Fibroblast of lung (primary cell): ENCODE measurements at places on chromosomes 2 and 18.

- DNase-seq: no peak
Observed at GRCh38 chr18:3095921-3096320, 83.0 kb upstream of the LPIN2 start.

DNA sequence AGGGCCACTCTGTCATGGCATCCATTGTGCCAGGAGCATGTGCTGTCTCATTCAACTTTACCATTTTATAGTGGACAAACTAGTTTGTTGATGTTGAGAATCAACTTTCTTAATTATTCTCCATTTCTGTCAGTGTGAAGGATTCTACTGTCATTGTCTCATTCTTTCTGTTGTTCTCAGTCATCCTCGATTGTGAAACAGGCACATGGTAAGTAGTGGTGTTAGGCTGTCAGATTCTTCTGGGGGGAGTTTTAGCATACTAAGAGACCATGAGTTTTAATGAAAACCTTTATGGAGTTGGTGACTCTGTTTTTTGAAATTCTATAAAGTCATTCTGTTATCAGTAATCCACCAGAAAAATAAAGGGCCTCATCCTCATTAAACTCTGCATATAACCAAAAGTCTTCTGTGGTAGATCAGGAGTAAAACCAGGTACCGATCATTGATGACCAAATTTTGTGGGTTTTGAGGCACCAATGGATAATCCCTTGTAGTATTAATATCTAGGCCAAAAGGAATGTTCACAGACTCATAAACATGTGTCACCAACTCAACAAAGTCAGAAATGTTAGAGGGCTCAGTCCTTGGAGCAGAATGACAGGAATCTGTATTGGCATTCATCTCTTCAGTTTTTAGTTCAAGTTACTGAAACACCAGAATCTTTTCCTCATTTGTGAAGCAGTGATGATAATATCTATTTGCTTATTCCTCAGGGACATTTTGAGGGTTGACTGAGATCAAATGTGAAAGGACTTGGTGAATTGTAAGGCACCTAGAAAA, 73.2 kb downstream of the CERS6 start:
- DNase-seq: no peak

- DNase-seq: no peak
Observed at GRCh38 chr2:179240481-179241451, 23.9 kb downstream of the SESTD1 start.

DNA sequence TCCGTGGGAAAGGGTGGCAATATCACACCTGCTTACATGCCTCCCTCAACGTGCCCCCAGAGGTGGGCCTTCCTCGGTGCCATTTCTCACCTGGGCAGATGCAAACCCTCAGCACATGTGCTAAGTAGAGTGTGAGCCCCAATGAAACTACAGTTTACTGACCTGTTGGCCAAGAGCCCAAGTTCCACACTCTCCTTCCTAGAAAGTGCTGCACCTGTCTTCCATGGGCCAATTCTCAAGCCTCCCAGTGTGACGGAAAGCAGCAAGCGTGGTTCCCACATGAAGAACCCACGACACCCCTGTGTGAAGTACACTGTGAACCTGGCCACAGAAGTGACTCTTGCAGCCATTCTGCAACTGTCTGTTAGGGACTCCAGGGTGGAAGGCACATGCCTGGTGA, 73.7 kb downstream of the UXS1 start:
- no peak for DNase-seq

- DNase-seq: no peak
Observed at GRCh38 chr2:206798000-206798399, 32.6 kb downstream of the FASTKD2 start.

DNA sequence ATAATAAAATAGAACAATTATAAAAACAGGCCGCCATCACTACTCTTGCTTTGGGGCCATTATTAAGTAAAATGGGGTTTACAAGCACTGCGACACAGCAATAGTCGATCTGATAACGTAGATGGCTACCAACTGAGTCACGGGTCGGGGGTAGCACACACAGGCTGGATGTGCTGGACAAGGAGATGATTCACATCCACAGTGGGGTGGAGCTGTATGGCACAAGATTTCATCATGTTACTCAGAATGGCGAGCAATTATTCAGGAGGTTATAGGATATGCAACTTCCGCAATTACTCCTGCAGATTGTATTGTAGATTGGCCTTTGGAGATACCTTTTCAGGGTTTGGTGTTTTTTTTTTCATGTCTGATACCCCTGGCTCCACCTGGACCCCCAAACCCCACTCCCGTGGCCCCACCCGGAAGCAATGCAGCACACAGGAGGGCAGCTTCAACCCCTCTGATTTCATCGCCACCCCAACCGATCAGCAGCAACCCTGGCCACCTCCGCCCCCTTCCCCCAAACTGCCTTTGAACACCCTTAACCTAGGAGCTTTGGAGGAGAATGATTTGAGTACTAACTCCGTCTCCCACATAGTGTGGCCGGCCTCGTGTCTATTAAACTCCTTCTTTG, 21.4 kb upstream of the MLPH start:
- peak; percentile 99 for DNase-seq

DNA sequence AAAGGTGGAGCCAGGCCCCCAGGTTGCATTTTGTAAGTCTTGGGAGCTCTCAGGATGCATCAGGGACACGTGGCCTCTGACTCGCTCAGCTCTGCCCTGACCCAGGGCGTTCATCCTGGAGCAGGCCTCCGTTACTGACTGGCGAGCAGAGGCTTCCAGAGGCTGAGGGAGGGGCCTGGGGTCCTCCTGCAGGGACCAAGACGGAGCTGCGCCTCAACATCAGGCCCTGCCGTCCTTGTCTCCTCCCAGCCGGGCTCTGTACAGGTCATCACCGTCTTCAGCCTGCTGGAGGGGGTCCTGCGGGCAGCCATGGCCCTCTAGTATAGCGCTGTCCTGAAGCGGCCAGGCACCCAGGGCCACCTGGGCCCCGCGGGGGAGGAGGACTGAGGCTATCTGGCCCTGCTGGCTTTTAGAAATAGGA, 10.2 kb upstream of the ALPP start:
- DNase-seq: no peak

DNA sequence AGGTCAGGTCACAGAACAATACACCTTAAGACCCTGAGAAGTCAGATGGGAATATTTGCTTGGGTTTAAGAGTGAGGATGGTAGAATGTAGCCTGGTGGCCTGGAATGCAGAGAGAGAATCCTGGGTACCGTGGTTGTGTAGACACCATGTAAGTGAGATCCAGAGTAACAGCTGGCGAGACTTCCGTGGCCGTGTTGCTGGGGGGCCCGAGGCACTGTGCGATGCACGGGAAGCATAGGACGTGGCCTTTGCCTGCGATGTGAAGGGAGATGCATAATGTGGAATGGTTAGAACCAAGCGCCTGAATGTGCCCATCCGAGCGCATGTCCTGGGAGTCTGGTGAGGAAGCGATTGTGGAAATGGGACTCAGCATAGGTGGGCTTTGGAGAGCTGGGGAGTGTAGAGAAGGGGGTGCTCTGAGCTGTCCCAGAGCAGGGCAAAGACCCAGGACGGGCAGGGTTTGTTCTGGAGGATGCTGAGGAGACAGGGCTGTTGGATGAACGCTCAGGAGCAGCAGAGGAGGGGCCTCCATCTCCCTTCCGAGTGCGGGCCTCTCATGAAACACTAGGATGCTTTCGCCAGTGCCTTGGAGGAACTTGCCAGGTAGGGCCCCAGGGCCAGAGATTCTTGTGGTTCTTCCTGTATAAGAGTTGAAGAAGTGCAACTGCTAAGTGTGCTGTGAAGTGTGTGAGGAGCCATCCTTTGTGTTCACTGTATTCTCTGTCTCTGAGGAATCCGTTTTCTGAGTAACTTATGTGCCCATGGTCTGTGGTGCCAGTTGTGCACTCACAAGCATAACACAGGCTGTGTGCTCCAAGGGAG, 7.1 kb downstream of the RNF144A start:
- no peak for DNase-seq

DNA sequence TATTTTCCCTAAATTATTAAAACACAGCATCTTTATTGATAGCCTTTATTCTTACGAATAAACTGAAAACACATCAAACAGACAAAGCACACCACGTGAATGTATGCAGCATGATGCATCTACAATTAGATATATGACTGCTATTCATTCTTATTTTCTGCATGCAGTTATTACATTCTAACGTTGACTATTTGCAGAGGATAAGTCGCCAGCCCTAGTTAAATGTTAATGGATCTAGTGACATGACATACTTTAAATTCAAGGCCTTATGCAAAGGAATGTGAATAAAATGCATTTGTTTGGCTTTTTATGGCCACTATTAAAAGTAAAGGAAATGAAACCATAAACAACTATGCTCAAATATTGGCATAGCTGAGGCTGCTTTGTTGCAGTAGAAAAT, 172.4 kb downstream of the MAP2 start:
- DNase-seq: no peak

GRCh38 chr2:216114382-216114713, 5.2 kb downstream of the XRCC5 start:
- no peak for DNase-seq

GRCh38 chr2:43185146-43185545, 41.3 kb downstream of the ZFP36L2 start:
- DNase-seq: peak; percentile 32

DNA sequence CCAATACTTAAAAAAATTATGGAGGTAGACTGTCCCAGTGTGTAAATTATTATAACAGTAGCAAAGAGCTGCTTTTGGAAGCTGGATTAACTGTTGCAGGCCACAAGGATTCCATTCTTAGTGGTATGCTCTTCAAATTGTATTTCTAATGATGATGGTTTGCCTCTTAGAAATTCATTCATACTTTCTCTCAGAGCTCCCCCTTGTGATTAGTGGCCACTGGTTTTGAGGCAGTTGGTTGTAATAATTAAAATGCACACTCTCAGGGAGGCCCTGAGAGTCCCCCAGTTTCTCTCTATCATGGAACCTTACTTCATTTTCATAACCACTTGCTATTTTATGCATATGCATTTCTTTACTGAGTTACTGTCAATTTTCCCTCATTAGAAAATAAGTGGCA, 122.5 kb downstream of the PLA2R1 start:
- DNase-seq: peak; percentile 36

- DNase-seq: no peak
Observed at GRCh38 chr2:170924969-170925368, 4.1 kb upstream of the GORASP2 start.

- no peak for DNase-seq
Observed at GRCh38 chr2:220043990-220044335, 416.5 kb downstream of the SLC4A3 start.

DNA sequence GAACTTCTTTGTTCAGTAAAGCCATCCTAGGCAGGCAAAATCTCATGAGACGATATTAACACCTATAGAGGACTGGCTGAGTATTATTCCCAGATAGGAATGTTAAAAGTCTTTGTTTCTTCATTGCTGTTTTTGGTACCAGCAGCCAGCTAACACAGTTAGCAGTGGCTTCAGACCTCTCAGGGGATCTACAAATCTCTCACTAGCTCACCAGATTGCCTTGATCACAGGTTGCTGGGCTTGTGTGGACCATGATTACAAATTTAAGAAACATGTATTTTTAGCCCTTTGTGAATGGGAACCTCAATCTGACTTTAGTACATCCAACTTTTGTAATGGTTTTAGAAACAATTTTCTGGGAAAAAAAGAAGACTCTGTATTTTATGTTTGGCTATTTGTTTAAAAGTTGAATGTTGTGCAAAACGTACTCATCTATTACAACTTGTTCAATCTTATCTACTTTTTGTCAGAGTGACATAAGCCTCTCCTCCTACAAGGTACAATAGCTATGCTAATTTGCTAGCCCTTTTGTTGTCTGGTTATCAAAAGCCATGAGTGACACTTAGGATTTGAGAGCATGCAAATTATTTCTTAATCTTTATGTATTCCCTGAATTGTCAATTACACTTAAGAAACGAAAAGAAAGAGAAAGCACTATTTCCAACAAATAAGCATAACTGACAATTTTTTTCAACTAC, 693.1 kb downstream of the ERBB4 start:
- no peak for DNase-seq
